Vagina (tissue), 2 donors: ENCODE measurements at places on chromosomes 4 and X.

DNA sequence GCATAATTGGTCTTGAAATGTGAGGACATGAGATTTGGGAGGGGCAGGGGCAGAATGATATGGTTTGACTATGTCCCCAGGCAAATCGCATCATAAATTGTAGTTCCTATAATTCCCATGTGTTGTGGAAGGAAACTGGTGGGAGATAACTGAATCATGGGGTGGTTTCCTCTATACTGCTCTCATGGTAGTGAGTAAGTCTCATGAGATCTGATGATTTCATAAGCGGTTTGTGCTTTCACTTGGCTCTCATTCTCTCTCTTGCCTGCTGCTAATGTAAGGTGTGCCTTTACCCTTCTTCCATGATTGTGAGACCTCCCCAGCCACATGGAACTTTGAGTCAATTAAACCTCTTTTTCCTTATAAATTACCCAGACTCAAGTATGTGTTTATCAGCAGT, 2595.9 kb downstream of the PCDH7 start:
- no peak for DNase-seq

DNA sequence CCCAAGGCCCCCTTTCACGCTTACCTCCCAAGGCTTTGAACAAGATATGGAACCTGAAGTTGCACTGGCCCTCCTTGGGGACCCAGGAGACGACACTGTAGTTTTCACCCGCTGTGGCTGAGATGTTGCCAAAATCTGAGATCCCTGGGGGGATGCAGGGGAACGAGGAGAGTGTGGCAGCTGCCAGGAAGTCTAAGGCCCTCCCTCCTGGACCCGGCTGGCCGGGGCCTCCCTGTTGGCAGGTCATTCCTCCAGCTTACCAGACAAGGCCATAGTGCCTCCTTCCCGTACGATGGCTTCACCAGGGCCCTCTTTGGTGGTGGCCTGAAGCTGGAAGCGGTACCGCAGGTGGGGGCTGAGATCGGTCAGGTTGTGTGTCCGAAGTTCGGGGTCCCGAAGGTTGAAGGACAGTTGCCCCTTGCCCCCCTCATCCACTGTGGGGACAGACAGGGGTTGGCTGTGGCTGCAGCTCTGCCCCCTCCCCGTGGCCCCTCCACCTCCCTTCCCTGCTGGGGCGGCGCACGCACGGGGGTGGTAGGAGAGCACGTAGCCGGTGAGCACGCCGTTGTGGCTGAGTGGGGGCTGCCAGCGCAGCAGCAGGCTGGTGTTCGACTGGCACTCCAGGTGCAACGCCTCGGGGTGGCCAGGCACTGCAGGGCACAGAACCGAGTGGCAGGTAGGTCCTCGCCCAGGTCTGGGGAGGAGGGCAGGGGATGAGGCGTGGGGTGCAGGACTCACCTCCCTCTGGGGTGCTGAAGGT, 21.2 kb downstream of the L1CAM start:
- DNase-seq: no peak

- DNase-seq: no peak
Measured at GRCh38 chr4:15233626-15234025, 194.2 kb upstream of the C1QTNF7 start.

GRCh38 chrX:46803140-46803539, 33.7 kb upstream of the RP2 start:
- no peak for DNase-seq

- no peak for DNase-seq
Measured at GRCh38 chrX:107716118-107716684, 59.4 kb downstream of the TSC22D3 start.

GRCh38 chr4:6426571-6427438, 45.6 kb downstream of the PPP2R2C start:
- DNase-seq: no peak

- no peak for DNase-seq
Measured at GRCh38 chr4:126267689-126268088, 952.9 kb downstream of the FAT4 start.

DNA sequence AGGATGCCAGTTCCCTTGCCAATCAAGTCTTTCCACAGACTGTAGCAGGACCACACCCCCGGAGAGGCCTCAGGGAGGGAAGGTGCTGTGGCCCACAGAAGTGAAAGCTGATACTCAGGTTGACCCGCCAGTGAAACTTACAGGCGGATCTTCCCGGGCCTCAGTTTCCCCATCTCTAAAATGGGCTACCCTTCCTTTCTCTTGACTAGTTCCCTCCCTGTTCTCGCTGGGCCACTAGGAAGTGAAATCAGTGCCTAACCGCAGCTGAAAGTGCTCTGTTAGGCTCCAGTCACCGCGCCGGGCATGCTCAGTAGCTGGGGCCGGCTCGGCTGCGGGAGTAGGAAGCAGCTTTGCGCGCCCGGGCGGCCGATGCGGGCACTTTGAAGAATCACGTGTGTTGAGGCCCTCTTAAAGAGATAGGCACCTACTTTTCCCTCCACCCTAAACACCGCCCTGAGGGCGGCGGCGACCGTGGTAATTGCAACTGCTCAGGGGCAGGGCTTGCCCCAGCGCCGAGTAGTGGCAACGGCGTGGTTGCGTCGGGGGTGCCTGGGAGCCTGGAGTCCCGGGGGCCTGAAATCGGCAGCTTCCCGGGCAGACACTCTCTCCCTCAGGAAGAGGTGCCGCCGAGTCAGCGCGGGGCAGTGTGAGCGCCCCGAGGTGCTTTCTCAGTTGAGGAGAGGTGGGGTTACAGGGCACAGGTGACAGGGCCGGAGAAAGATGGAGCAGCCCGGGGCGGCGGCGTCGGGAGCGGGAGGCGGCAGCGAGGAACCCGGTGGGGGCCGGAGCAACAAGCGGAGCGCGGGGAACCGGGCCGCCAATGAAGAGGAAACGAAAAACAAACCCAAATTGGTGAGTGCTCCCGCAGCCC, at the start of gene DIAPH2:
Gene DIAPH2, plus strand, starts transcription at position 504 of the 871 bp plus-strand sequence.
- DNase-seq: no peak

DNA sequence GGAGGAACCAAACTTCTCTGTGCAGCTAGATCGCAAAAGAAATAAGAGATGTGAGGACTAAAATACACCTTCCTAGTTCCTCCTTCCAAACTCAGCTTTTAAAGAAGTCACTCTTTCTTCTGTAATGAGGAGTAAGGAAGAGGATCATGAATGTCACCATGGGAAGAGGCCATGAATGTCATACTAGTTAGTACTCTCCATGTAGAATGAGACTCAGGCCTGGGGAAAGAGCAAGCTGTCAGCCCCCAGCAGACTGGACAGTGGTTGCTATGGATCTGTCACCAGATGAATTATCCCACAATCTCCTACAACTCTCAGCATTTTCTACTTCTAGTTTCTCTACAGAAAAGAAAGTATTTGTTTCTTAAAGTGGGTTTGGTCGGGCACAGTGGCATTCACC, 57.1 kb upstream of the PRDM8 start:
- no peak for DNase-seq

DNA sequence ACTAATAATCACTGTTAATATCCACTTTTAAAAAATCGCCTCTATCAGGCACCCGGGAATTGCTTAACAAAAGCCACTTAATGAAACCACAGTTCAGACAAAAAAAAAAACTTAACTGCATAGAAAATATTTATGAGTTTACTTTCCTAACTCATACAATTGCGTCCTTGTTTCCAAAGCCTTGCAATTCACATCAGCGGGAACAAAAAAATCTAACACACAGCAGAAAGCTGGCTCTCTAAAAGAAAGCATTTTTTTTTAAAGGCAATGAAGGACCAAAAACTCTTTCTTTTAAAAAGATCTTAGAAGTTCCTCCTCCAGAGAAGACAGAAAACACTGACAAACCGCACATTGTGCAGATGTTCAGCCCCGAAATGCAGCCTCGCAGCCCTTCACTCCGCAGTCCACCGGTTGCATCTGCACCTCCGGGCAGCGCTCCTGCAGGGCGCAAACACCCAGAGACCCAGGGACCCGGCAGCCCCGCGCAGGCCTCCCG, 812 bp downstream of the FAT1 start:
- DNase-seq: no peak

GRCh38 chr4:123301923-123302322, 94.7 kb upstream of the SPRY1 start:
- DNase-seq: no peak

- no peak for DNase-seq
Measured at GRCh38 chr4:24144381-24144780, 254.5 kb upstream of the PPARGC1A start.

DNA sequence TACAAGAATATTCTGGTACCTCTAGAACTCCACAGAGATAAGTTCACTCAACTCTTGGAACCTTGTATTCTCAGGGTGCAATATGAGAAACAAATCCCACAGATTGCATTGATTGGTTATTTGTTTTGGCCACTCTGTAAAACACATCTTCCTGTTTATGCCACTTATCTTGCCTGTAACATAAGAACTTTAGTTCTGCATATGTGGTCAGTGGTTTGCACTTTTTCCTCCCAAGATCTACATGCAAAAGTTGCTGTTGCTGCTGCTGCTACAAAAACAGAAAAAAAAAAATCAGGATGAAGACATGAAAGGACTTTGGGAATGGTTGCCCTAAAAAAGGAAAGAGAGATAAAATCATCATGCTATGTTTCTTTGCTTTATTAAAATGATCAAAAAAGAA, 9.6 kb downstream of the ODAPH start:
- no peak for DNase-seq

DNA sequence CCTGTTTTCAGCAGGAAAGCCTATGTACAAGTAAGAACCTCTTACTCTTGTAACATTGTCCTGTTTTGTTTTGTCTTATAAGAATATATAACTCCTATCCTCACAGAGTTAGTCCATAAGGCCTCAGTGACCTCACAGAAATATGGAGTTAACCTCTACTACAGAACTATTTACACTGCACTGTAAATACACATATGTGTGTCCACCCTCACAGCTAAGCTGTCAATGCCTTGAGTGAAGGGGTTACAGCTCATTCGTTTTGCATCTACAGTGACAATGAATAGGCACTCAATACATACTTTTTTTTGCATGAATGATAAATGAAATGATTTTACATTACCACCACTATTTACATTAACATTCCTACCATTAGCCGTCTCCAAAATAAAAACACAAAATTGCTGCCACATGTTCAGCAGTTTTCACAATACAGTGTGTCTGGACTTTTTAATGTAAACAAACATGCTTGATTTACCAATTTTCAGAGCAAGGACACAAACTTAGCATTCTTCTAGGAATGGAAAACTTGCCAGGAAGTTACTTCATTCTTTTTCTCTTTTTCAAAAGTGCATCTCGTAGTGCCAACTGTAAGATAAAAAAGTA, 9.5 kb upstream of the NAAA start:
- DNase-seq: no peak

DNA sequence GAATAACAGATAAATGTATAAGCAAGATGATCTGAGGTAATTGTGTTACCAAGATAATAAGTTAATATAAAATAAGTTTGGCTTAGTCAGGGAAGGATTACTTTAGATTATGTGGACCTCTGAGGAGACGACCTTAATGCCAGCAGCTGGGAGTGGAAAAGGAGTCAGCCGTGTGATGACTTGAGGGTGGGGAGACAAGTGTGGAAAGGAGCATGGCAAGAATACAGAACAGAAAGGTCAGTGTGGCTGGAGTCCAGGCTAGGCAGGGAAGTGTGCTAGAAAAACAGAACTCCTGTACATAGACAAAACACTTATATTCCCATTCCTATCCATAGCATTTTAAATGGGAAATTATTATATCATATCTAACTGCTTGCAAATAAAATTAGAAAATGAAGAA, 138.8 kb downstream of the PDLIM5 start:
- no peak for DNase-seq

- DNase-seq: no peak
Measured at GRCh38 chr4:101114936-101115372, 232.4 kb downstream of the PPP3CA start.

- DNase-seq: no peak
Measured at GRCh38 chr4:151152028-151152427, 52.6 kb downstream of the RPS3A start.

DNA sequence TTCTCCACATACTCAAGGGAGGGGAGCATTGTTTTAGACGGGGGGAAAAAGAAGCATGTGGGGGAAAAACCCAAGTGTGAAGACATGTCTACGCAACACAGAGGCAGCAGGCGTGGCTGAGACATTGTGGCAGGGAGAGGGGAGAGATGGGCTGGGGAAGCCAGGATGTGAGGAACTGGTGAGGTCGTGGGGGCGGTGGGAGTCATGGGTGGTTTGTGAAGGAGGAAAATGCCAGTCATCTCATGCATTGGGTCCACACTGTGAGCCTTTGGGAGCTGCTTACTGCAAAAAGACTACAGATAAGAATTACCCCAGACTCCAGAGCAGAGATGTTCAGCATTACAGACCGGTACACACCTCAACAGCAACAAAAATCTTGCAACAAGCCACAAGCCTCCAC, 2.1 kb downstream of the JAKMIP1 start:
- DNase-seq: no peak

DNA sequence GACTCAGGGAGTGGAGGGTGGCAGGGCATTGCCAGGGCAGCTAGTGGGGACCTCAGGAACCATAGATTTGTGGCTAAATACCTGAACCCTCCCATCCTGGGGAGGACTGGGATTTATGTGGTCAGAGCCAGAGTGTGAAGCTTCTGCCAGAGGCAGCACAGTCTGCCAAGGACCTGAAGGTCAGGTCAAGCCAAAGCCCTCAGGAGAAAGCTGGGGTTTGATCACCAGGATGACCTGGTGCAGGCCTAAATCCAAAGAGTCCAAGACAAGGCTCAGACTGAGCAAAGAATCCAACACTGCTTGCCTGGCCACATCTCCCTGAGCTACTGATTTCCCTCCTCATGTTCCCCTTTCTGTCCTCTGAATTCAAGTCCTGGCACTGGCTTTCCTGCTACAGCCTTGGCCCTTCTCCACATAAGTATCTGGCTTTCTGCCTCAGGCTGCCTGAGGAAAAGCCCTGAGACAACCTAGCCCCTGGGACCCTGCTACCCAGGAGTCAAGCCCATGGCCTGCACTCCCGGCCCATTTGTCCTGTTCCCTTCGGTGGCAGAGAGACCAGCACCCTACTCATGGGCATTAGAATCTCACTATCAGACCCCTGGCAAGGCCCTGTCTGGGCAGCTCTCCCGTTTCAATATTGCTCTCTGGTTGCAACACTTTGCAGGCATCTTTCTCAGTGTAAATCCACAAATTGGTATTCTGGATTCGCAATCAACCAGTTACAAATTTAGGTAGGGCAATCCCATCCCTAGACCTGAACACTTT, 39.3 kb upstream of the SLC25A43 start:
- DNase-seq: no peak

DNA sequence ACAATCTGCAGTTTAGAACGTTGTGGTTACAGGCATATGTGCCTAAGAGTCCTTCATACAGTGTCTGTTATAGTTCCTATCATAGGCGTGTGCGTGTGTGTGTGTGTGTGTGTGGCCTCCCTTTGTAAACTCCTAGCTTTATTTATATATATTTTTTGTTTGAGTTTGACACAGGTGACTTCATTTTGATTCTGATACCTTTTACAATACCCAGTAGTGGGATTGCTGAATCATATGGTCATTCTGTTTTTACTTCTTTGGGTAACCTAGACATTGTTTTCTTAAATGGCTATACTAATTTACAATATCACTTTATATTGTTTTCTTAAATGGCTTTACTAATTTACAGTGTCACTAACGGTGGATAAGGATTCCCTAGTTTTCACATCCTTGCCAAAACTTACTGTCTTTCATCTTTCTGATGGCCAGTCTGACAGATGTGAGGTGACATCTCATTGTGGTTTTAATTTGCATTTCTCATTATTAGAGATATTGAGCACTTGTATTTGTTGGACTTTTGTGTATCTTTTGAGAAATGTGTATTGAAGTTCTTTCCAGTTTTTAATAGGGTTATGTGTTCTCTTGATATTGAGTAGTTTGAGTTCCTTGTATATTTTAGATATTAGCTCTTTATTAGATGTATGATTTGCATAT, 211.1 kb upstream of the NUDT6 start:
- no peak for DNase-seq
